A673 (cell line): ENCODE measurements at places on chromosomes 16 and 17.

GRCh38 chr17:1907909-1908698 lies 78.3 kb downstream of the RPA1 start:
- DNase-seq: peak; percentile 72

- DNase-seq: no peak
Observed at GRCh38 chr16:27460663-27461482, 58.9 kb downstream of the IL21R start.

DNA sequence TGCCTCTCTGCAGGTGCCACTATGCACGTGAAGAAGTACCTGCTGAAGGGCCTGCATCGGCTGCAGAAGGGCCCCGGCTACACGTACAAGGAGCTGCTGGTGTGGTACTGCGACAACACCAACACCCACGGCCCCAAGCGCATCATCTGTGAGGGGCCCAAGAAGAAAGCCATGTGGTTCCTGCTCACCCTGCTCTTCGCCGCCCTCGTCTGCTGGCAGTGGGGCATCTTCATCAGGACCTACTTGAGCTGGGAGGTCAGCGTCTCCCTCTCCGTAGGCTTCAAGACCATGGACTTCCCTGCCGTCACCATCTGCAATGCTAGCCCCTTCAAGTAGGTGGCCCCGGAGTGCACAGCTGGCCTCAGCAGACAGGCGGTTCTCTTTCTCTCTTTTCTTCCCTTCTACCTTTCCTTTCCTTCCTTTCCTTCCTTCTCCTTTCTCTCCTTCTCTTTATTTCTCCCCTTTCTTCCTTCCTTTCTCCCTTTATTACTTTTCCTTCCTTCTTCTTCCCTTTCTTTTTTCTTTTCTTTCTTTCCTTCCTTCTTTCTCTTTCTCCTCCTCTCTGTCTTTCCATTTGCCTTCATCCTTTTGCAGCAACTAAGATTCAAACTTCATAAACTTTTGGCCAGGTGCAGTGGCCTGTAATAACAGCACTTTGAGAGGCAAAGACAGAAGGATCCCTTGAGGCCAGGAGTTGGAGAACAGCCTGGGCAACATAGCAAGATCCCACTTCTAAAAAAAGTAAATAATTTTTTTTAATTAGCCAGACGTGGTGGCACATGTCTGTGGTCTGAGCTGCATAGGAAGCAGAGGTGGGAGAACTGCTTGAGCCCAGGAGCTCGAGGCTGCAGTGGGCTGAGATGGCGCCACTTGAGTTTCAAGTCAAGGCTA lies 46.7 kb downstream of the SCNN1B start:
- no peak for DNase-seq

DNA sequence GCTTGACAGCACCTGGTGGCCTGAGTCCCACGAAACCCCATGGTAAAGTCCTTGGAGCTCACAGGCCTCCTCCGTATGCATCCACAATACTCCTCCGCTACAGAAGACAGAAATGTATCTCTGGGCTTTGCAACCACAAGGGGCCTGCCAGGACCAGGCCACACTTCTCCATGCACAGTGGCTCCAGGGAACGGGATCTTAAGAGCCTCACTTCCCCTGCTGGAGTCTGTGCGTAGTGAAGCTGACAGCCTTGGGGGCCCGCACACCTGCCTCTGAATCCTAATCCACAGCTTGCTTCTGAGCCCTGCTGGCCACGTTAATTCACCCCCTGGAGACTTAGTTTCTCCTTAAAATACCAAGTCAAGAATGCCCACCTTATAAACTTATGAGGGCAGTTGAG lies 125.7 kb downstream of the COPRS start:
- no peak for DNase-seq

GRCh38 chr16:62213763-62214162 lies 177.5 kb upstream of the CDH8 start:
- peak; percentile 57 for DNase-seq

DNA sequence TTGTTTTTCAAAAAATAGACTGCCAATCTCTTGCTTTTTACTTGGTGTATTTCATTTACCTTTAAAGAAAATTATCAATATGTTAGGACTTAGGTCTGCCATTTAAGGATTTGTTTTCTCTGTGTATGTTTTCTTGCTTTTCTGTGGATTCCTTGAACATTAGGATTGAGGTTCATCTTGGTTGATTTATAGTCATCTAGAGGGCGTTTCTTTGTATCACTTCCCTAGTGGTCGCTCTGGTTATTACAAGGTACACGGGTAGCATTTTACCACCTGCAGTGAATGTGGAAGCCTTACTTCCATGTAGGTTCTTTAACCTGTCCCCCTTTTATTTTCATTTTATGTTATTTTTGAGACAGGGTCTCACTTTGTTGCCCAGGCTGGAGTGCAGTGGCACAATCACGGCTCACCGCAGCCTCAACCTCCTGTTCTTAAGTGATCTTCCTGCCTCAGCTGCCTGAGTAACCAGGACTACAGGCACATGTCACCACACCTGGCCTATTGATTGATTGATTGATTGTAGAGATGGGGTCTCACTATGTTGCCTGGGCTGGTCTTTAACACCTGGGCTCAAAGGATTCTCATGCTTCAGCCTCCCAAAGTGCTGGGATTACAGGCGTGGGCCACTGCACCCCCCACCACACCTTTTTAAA lies 35.2 kb upstream of the CBX4 start:
- peak; percentile 58 for DNase-seq

DNA sequence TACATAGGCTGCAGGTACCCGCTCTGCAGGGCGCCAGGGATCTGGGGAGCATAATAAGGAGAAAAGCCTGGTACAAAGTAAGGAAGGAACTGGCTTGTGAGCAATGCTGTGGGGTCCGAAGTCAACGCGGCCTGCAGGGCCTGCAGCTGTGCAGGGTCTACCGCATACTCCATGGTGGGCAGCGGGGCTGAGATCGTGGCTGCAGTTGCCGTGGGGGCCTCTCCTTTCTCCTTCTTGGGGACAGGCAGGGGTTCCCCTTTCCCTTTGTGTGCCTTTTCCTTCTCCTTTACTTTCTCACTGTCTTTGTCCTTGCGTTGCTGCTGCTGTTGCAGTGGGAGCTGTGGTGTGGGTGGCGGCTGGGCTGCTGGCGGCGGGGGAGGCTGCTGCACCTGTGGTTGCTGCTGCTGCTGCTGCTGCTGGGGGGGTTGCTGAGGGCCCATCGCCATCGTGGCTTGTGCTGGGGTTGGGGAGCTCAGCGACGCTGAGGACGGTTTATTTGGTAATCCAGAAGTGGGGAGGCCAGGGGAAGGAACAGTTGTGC lies 259.6 kb downstream of the ZFHX3 start:
- no peak for DNase-seq

DNA sequence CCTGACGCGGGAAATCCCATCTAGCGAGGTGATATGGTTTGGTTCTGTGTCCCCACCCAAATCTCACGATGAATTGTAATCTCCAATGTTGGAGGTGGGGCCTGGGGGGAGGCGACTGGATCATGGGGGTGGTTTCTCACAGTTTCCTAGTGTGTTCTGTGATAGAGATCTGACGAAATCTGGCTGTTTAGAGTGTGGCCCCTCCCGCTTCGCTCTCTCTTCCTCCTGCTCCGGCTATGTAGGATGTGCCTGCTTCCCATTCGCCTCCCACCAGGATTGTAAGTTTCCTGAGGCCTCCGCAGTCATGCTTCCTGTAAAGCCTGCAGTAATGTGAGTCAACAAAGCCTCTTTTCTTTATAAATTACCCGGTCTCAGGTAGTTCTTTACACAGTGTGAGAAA lies 31.6 kb downstream of the IFT140 start:
- no peak for DNase-seq

- no peak for DNase-seq
Observed at GRCh38 chr17:49512296-49513043, 17.4 kb downstream of the NGFR start.

- no peak for DNase-seq
Observed at GRCh38 chr17:1294157-1294717, 14.8 kb downstream of the TRARG1 start.

DNA sequence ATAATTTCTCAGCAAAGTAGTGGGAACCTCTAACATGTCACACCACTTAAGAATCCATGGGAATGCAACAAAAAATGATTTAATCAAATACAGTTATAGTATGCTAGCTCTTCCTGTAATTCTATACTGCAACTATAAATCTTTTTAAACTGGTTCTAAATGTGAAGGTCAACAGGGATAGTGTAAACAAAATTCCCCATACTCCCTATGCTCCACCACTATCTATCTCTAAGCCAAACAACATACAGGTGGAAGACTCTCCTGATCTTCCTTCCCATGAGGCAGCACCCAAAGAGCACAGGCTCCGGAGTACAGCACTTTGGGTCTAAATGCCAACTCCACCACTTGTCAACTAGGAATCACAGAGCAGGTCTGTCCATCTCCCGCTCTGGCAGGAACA lies 4.4 kb downstream of the XPO6 start:
- no peak for DNase-seq

DNA sequence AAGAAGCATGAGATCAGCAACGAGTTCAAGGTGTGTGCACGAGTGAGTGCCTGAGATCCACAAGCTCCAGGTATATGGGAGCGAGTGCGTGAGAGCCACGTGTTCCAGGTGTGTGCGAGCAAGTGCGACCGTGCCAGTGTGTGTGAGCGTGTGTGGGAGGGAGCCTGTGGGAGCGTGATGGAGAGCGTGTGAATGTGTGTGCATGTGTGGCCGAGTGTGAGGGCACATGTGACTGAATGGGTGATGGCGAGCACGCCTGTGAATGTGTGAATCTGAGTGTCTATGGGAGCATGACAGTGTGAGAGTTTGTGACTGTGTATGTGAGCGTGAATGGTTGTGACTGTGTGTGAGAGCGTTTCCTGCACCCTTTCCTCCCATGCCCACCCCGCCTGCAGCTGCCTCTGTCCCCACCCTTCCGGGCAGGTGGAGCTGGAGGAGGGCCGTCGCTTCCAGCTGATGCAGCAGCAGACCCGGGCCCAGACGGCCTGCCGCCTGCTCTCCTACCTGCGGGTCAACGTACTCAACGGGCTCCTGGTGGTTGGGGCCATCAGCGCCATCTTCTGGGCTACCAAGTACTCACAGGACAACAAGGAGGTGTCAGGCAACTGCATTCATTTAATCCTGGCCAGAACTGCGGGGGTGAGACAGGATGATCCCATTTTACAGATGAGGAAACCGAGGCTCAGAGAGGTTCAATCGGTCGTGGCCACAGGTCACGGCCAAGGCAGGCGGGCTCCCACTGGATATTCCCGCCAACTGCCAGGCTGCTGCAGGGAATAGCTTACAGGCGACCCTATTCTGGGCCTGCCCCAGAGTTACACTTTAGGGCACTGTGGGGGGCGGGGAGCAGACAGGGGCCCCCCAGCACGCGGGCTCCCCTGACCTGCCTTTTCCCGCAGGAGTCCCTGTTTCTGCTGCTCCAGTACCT lies 3.7 kb downstream of the TMC8 start:
- peak; percentile 70 for DNase-seq

DNA sequence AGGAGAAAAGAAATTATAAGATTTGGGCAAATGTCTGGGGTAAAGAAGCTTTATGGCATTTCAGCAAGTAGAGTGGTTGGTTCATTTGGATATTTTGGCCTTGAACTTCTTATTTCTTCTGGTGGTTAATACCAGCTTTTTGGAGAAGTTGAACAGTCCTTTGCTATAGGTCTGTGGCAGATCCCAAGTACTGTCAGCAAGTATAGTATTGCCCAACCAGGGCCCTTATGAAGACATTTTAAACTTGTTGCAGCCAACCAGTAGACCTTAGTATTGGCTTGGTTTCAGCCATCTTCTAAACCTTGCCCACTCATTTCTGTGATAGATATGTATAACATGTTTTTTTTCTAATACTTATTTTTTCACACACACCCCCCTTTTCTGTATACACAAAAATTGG lies 2.2 kb downstream of the SP2 start:
- no peak for DNase-seq

GRCh38 chr17:69344939-69345338 lies 18.0 kb upstream of the ABCA5 start:
- no peak for DNase-seq

DNA sequence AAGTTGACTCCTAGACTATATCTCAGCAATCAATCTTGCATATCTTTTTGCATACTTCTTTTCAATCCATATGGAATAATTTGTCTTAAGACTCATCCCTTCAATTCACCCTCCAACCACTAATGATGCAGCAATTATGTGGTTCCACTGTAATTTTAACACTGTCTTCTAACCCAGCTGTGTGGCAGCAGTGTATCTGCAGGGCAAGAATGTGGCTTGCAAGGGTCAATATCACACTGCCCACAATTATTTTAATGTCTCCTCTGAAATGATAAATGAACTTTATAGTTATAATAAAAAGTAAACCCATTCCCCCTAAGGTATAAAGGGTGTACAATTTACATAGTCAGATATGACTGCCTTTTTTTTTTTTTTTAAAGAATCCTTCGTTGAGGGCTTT lies 48.6 kb downstream of the FTO start:
- no peak for DNase-seq
